ENCODE measurements at places on chromosomes 1 and 21.

- no peak for DNase-seq
These were observed 10.2 kb upstream of the RNF186 start for GRCh38 chr1:19825298-19825697.

DNA sequence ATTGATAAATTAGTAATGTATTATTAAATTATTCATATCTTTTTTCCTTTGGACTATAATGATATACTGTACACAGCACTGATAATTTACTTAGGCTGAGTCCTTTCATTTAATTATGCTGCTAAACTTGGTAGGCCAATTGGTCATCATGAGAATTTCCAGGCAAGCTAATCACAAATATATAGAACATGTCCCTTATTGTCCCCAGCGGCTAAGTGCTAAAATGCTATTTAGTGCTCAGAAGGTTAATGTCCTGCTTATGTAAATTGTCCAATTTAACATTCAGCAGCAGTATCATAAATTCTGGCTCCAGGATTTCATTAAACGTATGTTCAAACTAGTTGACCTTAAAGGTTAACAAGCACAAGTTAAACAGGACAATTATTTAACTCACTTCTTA, 30.0 kb upstream of the RRP15 start:
- no peak for DNase-seq

DNA sequence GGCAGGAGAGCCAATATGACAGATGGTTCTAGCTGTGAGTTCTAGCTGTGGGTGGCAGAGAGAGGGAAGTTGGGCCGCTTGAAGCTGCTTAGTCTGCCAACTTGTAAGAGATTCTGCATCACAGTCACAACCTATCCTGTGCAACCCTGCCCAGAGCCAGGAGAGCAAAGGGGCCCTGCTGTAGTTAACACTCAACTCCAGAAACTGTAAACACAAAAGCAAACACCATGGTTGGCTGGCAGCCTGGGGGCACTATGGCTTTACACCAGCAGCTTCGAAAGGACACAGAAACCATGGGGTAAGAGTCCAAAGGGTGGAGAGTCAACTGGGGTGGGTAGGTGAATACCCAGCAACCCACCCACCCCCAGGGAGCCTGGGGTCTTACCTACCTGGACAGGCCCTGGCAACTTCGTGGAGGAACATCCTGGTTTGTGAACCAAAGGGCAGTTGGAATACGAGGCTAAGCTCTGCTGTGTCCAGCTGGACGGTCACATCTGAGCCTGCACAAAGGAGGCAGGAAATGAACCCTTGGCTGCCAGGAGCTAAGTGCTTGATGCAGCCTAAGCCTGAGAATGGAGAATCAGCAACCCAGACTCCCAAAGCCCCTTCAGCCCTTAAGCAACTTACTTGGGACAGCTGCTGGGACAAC, 6.4 kb downstream of the INPP5B start:
- DNase-seq: no peak

DNA sequence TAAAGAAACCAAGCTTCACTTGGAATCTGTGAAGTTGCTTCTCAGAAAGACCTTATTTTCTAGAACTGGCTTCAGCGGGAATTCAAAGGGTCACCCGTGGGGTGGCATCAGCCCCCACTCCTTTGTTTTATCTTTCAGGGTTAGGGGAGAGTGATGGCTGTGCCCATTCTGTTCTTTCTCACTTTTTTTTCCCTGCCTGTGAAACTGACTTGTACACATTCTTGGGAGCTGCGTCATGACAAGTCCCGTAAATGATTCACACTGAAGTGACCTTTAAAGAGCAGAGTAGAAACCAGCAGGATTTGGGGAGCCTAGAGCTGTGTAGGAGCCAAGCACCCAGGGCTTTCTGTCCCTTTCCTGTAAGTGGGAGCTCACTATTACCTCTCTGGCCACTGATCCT, 43.8 kb downstream of the SLC44A3 start:
- DNase-seq: no peak

Data from NCI-H2227 treated with DMSO at 0.1 percent for 48 hours (cell line).